ENCODE measurements at places on chromosomes 11 and 22. TPM values are rescaled to one million over a fixed set of nuclear protein-coding genes. Genes with fewer than 3 reads are reported as not detected.

- peaks cover 55% of the 10 kb centered on the region for H3K36me3 ChIP-seq
- no peak overlapping the region for H3K4me3 ChIP-seq
- no peaks in the 10 kb centered on the region for H3K4me1 ChIP-seq
Measured at GRCh38 chr11:35486446-35486845, 39.0 kb downstream of the PAMR1 start.

GRAP2 gene
- not detected for total RNA-seq

GRCh38 chr11:71996946-71997345 is 1.8 kb upstream of the IL18BP start:
- no peaks in the 10 kb centered on the region for H3K4me1 ChIP-seq
- H3K4me3 ChIP-seq: no peak overlapping the region
- no peaks in the 10 kb centered on the region for H3K27me3 ChIP-seq
- DNase-seq: no peak

- H3K36me3 ChIP-seq: no peaks in the 10 kb centered on the region
- H3K4me1 ChIP-seq: peaks cover 22% of the 10 kb centered on the region
- H3K27me3 ChIP-seq: no peaks in the 10 kb centered on the region
- peak overlapping the region; percentile 59 for H3K27ac ChIP-seq
- no peak overlapping the region for H3K4me3 ChIP-seq
Measured at GRCh38 chr11:127126986-127127385, 126.4 kb upstream of the KIRREL3 start.

GRCh38 chr11:63970902-63971301 is 3.5 kb upstream of the COX8A start:
- no peak overlapping the region for H3K27ac ChIP-seq
- H3K36me3 ChIP-seq: no peaks in the 10 kb centered on the region
- H3K4me3 ChIP-seq: no peak overlapping the region
- peaks cover 14% of the 10 kb centered on the region for H3K27me3 ChIP-seq
- no peak for DNase-seq

DNA sequence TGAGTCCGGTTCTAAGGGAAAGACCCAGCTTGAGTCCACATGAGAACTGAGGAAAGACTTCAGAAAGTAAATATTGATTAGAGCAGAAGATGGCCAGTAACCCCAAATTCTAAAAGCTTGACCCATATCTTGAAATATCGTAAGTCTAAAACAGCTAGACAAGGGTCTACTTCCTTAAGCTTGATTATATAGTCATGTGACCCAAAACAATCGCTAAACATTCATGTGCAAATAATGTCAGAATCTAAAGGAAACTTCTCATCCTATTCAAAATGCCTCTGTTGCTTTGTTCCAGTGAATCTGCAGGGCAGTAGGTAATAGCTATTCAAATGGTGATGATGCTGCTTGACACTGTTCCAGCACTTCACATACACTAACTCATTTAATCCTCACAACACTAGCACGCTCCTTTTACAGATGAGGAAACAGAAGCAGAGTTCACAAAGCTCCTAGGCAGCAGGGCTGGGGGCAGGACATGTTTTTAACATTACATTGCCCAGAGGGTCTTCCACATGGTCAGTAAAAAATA is 52.6 kb downstream of the TCF20 start:
- H3K4me1 ChIP-seq: peaks cover 29% of the 10 kb centered on the region
- H3K4me3 ChIP-seq: no peak overlapping the region
- DNase-seq: peak; percentile 21

GRCh38 chr11:26847459-26847858 is 125.6 kb upstream of the SLC5A12 start:
- no peaks in the 10 kb centered on the region for H3K4me1 ChIP-seq
- H3K27me3 ChIP-seq: no peaks in the 10 kb centered on the region
- H3K36me3 ChIP-seq: no peaks in the 10 kb centered on the region
- DNase-seq: no peak

- no peak for DNase-seq
- H3K27me3 ChIP-seq: no peaks in the 10 kb centered on the region
- no peaks in the 10 kb centered on the region for H3K36me3 ChIP-seq
- no peaks in the 10 kb centered on the region for H3K4me1 ChIP-seq
Measured at GRCh38 chr11:1232021-1232882, 9.4 kb downstream of the MUC5B start.

PATE4 gene
- not detected for total RNA-seq

GRCh38 chr11:63713766-63714165 is 32.5 kb downstream of the RTN3 start:
- no peaks in the 10 kb centered on the region for H3K27me3 ChIP-seq
- H3K4me1 ChIP-seq: no peaks in the 10 kb centered on the region
- peaks cover 4% of the 10 kb centered on the region for H3K36me3 ChIP-seq
- H3K27ac ChIP-seq: no peak overlapping the region
- DNase-seq: no peak

DNA sequence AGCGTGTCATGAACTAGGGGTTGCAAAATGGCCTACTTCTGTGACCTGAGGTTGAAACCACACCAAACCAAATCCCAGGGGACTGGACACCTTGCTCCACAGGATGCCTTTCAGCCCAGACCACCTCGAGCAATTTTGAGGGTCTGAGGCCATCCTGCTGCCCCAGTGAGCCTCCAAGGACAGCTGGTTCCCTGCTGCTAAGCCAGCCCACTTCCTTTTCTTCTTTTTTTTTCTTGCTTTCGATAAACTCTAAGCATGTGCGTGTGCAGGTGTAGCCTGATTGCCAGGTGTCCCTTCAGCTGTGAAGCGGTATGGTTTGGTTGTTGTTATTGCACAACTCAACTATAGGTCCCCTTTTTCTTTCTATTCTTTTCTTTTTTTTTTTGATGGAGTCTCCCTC is 2.7 kb downstream of the CRYBB1 start:
- H3K27ac ChIP-seq: no peak overlapping the region
- peaks cover 28% of the 10 kb centered on the region for H3K27me3 ChIP-seq
- peaks cover 39% of the 10 kb centered on the region for H3K4me1 ChIP-seq
- no peak overlapping the region for H3K4me3 ChIP-seq
- no peak for DNase-seq

SLC6A5 gene
- total RNA-seq: not detected

GRCh38 chr22:48261706-48262105 is 1499.3 kb downstream of the TBC1D22A start:
- H3K27ac ChIP-seq: no peak overlapping the region
- no peaks in the 10 kb centered on the region for H3K27me3 ChIP-seq
- H3K4me3 ChIP-seq: no peak overlapping the region
- no peak for DNase-seq
